Common myeloid progenitor, CD34-positive (primary cell): ENCODE measurements at places on chromosomes 4 and X.

DNA sequence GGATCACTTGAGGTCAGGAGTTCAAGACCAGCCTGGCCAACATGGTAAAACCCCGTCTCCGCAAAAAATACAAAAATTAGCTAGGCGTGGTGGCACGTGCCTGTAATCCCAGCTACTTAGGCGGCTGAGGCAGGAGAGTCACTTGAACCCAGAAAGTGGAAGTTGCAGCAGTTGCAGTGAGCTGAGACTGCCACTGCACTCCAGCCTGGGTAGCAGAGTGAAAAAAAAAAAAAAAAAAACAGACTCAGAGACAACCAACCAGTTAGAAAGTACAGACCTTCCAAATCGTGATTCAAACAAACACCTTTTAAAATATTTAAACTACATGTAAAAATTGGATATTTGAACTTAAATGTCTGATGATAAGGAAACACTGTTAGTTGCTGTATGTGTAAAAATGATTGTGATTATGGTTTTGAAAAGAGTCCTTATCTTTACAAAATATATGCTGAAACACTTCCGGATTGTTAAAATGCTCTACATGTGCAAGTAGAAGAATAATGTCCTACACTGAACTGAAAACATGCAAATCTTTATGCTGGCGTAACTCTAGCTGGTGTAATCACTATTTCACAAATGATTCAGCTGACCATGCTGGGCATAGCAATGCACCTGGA is 37.8 kb downstream of the SH3KBP1 start:
- peak; percentile 73 for DNase-seq

DNA sequence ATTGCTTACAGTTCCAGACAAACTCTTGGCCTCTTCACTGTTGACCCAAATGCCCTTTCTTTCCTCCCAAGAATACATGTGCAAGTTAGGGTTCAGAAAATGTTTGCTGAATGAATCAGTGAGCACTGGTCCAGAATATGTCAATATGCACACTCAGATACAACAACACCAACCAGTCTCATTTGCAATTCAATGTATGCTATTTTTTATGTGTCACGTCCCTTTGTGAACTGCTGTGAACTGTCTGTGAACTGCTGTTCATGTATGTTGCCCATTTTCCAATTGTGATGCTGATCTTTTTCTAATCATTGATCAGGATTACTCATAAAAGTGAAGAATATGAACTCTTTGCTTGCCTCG is 17.8 kb downstream of the GAB3 start:
- no peak for DNase-seq

DNA sequence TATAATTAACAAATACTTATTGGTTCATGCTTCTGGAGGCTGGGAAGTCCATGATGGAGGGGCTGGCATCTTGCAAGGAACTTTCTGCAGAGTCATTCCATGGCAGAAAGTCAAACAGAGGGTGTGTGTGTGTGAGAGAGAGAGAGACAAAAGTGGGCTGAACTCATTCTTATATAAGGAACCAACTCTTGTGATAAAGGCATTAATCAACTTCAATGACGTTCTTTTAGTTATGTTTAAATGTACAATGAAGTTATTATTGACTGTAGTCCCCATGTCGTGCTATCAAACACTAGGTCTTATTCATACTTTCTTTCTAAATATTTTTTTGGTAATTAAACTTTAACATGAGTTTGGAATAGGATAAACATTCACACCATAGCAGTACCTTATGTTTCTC is 1408.8 kb downstream of the STIM2 start:
- DNase-seq, result no peak

DNA sequence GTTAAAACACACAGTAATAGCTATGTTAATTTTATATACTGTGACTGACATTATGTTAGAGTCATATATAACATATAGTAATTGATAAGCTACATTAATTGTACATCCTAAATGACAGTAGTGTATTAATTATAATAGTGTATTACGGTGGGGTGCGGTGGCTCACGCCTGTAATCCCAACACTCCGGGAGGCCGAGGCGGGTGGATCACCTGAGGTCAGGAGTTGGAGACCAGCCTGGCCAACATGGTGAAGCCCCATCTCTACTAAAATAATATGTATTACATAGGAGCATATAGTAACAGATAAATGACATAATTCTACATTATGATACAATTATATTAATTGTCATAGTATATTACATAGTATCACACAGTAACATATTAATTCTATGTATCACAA is 12.2 kb downstream of the ASMTL start:
- no peak for DNase-seq

GRCh38 chrX:3326681-3327080 is 19.8 kb downstream of the MXRA5 start:
- peak; percentile 29 for DNase-seq

- no peak for DNase-seq
Measured at GRCh38 chrX:101732870-101733269, 73.2 kb upstream of the ARMCX2 start.

DNA sequence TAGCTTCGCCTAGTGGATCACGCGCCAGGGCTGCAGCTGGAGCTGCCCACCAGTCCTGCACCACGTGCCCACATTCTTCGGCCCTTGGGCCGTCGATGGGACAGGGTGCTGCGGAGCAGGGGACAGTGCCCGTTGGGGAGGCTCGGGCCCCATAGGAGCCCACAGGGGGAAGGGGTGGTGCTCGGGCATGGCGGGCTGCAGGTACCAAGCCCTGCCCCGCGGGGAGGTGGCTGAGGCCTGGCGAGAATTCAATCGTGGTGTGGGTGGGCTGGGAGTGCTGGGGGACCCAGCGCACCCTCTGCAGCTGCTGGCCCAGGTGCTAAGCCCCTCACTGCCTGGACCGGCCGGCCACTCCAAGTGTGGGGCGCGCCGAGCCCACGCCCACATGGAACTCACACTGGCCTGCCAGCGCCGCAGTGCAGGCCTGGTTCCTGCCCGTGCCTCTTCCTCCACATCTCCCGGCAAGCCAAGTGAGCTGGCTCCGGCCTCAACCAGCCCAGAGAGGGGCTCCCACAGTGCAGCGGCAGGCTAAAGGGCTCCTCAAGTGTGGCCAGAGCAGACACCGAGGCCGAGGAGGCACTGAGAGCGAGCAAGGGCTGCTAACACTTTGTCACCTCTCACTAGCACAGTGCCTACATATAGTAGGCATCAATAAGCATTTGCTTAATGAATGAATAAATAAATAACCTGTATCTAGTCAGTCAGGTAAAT is 11.7 kb downstream of the SCFD2 start:
- DNase-seq, result no peak

GRCh38 chrX:51456246-51456645 is 40.1 kb downstream of the NUDT11 start:
- no peak for DNase-seq

- no peak for DNase-seq
Measured at GRCh38 chrX:39650768-39651347, 446.9 kb downstream of the BCOR start.

GRCh38 chrX:54695816-54696487 is 102.1 kb downstream of the ITIH6 start:
- DNase-seq, result no peak

GRCh38 chr4:97317671-97318070 is 825.6 kb downstream of the STPG2 start:
- no peak for DNase-seq

DNA sequence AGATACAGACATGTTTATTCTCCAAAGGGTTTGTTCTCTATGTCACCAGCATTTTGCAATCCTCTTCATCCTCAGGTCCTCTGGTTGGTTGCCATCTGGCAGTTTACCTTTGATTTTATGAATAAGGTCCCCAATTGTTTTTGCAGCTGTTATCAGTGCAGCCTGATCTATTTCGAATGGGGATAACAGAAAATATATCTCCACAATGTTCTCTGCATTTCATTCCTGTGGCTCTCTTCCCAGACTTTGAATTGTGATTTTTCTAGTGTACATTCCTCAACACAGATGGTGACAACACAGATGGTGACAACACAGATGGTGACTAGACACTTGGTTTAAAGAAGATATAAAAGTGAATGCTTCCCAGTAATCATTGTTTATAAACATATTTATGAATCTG is 74.1 kb downstream of the FBXO8 start:
- no peak for DNase-seq

DNA sequence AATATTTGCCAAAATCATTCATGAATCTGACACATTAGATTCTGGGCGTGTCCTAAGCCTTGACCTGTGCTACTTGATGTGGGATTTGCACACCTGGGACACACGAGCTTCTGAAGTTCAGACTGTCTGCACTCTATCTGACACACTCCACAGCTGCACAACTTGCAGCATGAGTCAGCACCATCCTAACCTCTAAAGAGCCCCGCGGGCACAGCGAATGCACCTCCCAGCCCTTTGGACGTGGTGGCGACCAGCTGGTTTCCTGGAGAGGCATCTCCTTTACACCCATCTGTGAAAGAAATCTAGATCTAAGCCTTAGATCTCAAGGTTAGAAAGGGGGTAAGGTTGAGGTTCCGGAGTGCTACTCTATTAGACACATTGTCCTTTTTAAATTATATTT is 69.2 kb downstream of the SORBS2 start:
- peak; percentile 59 for DNase-seq

DNA sequence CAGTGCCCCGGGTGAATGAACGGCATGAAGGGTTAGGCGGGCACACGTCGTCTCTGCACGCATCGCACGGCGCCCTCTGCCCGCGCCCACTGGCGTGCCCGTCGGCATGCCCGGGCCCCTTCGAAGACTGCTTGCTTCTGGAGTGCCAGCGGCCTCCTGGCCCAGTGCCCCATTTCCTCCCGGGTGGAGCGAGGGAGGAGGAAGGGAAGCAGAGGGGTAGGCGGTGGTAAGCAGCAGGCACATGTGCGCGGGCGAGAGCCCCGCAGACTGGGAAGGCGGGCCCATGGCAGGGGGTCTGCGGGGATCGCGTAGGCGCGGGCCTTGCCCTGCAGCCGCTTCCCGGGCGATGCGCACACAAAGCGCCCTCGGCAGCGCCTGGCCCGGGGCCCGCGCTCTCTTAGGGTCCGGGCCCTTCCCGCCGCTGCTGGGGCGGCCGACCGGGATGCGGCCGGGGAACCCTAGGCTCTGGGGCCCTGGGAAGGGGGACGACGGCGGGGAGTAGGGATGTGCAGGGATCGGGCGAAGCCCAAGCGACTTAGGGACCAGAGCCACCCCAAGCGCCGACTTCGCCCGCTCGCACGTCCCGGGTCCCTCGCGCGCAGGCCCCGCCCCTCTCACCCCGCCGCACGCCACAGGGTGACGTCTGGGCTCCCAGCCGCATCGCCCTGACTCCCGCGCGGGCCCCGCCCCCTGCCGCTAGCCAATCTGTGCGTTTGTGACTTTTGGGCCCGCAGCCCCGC is 866 bp upstream of the EMD start:
- DNase-seq, result peak; percentile 69

- no peak for DNase-seq
Measured at GRCh38 chr4:123159479-123159878, 237.1 kb upstream of the NUDT6 start.

DNA sequence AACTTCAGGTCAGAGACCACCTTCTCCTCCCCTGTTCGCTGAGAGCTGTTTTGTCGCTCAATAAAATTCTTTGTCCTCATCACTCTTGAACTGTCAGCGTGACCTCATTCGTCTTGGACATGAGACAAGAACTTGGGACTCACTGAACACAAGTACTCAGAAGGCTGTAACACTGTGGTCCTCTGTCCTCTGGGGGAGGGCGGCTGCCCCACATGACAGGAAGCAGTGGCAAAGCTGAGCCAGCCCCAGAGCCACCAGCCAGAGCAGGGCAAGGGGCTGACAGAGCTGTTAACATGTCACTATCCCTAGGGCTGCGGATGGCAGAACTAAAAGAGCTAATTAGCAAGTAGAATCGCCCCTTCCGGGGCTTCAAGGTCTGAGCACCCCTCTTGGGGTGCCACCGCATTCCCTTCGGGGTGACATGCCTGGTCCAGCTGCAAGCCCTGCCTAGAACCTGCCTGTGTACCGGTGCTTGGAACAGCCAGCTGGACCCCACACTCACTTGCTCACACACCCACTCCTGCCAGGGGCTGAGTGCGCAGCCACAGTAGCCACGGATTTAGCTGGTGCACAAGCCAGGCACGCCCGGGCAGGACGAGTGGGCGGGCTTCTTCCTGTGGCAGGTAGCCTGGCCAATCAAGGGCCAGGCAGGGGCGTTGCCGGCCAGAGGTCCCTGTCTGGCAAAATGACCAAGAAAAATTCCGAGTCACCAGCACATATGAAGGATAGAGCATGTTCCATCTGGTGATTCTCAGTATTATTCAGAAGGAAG is 648.6 kb upstream of the AGA start:
- no peak for DNase-seq

DNA sequence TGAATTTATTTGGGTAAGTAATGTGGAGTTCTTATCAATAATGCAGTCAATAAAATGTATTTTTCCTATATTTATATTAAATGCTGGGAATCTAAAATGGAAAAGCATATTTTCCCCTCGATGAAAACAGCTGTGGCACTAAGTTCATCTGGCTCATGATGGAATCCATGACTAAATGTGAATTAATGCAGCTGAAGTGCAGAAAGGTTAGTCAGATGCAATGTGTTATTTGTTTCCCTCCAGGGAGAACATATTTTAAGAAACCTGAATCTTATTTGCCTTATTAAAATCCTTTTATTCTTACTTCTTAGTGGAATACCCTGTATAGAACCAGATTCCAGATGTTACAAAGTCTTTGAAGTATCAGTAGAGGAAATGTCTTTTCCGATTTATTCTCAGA is 247.9 kb downstream of the ARHGAP24 start:
- no peak for DNase-seq

- DNase-seq, result no peak
Measured at GRCh38 chr4:11111370-11111769, 317.3 kb downstream of the HS3ST1 start.

GRCh38 chr4:151400343-151400742 is 8.6 kb upstream of the FHIP1A start:
- no peak for DNase-seq

- DNase-seq, result no peak
Measured at GRCh38 chr4:46123913-46124755, at the start of gene GABRG1. Gene GABRG1 (minus strand): TSS chr4:46124054. CDS start chr4:46123913, 141 bp downstream.

DNA sequence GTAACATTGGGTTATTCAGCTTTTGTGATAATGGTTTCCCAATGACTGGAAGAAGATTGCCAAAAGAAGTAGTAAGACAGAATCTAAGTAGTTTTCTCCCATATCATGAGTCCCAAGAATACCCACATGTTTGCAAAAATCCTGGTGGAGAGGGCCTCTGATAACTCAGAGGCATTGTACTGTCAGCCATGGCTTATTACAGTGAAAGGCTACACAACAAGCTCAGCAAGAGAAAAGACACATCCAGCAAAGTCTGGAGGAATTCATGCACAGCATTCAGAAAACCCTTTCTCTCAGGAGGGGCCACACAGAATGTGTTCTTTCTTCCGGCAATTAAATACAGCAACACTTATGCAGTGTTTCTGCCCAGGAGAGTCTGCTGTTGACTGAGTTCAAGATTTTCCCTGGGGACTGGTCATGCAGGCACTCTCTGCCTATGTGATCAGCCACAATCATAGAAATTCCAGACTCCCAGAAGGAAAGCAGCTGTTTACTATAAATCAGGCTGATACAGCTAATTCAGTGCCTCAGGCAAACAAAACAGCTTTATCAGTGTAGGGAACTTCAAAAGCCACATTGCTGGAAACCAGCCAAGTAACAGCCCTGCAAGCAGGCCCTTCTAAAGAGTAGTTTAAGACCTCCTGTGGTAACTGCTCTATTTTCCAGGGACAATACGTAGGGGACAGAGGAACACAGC is 937.1 kb downstream of the CCSER1 start:
- peak; percentile 46 for DNase-seq

GRCh38 chrX:6890544-6891261 is 256.8 kb upstream of the STS start:
- DNase-seq, result no peak

GRCh38 chr4:37453281-37453998 is 208.9 kb downstream of the NWD2 start:
- DNase-seq, result peak; percentile 60
